Upper lobe of left lung (tissue), 6 donors: ENCODE measurements at places on chromosomes 3 and 15. TPM values are rescaled to one million over a fixed set of nuclear protein-coding genes. Genes with fewer than 3 reads are reported as not detected.

Gene GOLGA8J
- not detected for total RNA-seq

Gene SPATA16
- not detected for total RNA-seq

- peaks cover 35% of the 10 kb centered on the region for H3K4me1 ChIP-seq
- H3K4me3 ChIP-seq = no peak overlapping the region
- no peak overlapping the region for H3K27ac ChIP-seq
- H3K36me3 ChIP-seq = peaks cover 21% of the 10 kb centered on the region
- DNase-seq = no peak
Observed at GRCh38 chr3:129552287-129553050, 9.5 kb downstream of the H1-8 start.

DNA sequence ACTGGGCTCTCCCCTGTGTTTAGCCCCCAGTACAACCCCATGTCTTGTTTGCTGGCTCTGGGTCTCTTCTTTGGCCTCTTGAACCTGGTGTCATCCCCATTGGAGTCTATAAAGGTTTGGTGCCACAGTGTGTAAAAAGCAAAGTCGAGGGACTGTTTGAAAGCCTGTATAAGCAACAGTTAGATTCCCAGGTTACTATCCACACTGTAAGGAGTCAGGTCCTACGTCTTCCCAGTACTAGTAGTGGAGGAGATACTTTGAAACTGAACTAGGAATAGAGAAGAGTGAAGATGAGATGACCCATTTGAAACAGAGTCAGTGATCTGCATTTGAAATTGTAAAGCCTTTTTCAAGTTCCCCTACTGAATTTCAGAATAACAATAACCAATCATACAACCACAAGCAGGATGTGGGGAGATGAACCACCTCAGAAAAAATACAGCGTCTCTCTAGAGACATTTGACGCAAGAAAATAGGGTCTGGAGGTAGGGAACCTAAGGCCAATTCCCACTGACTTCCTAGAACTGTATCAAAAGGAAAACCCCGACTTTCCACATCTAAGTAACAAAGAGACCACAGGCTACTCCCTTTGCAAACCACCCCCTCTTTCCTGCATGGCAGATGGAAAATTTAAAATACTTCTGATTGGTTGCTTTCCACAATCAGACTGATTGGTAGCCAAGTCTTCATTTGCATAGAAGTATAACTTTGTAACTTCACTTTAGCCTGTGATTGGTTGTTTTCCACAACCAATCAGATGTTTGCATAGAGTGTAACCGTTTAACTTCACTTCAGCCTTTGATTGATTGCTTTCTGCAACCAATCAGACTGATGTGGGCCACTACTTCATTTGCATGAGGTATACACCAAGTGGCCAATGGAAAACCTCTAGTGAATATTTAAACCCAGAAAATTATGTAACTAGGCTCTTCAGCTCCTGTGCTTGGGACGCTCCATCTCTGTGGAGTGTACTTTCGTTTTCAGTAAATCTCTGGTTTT, 49.9 kb upstream of the NEDD4 start:
- H3K4me3 ChIP-seq = no peak overlapping the region
- H3K4me1 ChIP-seq = peaks cover 24% of the 10 kb centered on the region
- H3K27me3 ChIP-seq = no peaks in the 10 kb centered on the region
- no peak for DNase-seq
- H3K27ac ChIP-seq = peak overlapping the region; percentile 38

GRCh38 chr15:75861750-75862402, 18.6 kb downstream of the UBE2Q2 start:
- H3K4me3 ChIP-seq = no peak overlapping the region
- H3K36me3 ChIP-seq = peaks cover 4% of the 10 kb centered on the region
- no peak overlapping the region for H3K27ac ChIP-seq
- no peak for DNase-seq

DNA sequence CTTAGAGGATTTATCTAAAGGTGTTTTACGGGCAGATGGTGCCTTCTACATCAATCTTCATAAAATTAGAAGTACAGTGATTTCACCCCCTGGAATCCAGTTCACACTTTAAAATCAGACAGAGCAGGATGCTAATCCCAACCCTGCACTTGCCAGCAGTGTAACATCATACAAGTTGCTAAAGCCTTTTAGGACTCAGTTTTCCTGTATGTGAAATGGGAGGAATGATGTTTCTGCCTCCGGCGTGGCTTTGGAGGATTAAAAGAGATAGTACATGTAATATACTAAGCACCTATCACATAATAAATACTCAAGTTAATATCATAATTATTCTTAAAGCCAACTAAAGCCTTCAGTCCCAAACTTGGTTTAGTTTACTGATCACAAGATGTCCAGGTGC, 257.2 kb upstream of the THBS1 start:
- no peaks in the 10 kb centered on the region for H3K27me3 ChIP-seq
- DNase-seq = no peak
- peaks cover 4% of the 10 kb centered on the region for H3K4me1 ChIP-seq
